ENCODE measurements at places on chromosomes 6 and 20. TPM values are rescaled to one million over a fixed set of nuclear protein-coding genes. Genes with fewer than 3 reads are reported as not detected.

DNA sequence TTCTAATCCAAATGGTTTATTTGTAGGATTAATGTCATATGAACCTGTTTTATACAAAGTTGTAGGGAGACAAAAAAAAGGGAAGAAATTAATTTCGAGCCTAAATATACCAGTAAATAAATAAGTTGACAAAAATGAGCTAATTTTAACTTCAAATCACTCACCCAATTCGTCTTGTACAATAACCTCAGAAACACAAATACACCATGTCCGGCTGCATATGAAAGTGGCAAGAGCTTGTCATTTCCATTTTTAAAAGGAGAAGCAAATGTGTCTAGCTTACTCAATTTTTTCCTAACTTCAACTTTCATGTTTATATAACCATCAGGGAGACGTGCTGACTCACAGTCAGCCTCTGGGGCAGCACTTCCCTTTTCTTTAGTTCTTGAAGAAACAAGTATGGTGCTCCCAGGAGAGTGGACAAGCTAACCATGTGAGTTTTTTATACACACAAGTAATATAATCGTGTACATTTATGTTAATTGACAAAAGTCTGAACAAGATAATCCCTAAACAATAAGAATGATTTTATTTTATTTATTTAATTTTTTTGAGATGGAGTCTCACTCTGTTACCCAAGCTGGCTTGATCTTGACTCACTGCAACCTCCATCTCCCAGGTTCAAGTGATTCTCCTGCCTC is 55.5 kb upstream of the SGK1 start:
- DNase-seq: no peak

DNA sequence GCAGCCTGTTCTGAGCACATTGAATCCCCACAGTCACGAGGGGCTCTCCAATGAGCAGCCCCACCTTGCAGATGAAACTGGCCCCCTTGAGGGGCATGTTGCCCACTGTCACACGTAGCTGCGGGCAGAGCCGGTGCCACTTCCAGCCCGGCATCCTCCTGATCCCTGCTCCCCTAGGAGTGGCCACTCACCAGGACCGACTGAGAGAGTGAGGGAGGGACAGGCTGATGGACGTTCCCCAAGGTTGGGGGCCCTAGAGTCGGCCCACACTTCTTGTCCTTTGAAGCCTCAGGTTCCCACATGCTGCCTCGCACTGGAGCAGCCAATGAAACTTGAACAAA is 10.5 kb downstream of the ENTPD6 start:
- DNase-seq: no peak

DNA sequence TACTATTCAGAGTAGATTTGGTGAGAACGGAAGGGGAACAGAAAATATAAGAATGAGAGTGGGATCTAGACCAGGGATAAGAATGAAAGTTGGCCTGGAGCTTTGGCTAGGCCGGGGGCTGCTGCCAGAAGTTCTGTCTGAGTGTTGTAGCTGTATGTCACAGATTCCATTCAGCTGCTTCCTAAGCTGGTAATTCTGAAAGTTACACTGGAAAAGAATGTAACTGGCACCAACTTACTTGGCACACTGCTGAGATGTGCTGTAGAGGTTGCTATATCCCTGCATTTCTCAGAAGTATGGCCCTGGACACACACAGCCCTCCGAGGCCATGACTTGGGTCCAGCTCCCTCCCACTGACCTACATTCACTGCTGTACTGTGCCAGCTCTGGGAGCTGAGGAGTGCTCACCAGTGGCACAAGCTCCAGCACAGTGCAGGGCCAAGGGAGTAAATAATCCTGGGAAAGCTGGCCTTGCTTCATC is 25.8 kb upstream of the TMEM217 start:
- DNase-seq: peak; percentile 72

DNA sequence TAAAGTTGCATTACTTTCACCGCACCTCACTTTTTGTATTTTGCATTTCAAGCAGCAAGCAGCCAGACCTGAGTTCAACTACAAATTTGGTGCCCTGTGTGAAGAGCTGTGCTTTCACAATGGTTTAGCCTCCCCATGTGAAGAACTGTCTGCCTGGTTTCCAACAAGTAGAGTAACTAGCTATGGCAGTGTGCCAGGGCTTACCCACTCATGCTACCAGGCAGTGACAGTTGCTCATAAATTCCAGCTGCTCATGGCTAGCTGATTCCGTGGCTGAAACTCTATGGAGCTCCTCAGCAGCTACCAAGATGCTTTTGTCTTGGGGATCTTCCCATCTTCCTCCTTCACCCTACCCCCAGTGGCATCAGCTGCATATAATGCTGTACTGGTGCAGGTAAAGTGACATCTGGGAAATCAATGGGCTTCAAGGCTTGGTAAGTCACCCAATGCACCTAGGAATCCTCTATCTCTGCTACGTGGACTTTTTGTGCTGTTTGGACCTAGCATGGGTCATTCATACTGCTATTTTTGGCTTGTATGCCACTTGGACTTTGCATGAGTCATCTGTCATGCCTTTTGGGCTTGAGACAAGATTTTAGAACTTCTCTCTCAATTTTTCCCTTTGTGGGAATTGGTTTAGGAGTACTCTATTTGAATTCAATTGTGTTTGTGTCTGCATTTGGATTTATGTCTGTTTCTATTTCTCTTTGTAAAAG is 176.5 kb upstream of the GJE1 start:
- peak; percentile 4 for DNase-seq

DNA sequence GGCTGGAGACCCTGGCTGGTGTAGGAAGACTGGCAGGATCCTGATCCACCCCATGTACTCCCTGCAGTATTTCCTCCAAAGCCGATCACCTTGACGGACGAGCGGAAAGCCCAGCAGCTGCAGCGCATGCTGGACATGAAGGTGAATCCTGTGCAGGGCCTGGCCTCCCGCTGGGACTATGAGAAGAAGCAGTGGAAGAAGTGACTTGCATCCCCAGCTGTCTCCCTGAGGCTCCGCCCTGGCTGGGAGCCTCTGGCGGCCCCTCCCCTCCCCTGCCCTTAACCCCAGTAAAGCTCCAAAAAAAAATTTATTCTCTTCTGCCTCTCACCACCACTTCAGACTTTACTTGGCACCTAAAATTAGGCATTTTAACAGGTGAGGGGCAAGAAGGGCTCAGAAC is 7.0 kb downstream of the COX4I2 start:
- DNase-seq: no peak

GRCh38 chr6:111445861-111446267 is 37.2 kb downstream of the REV3L start:
- DNase-seq: no peak

- DNase-seq: no peak
Measured at GRCh38 chr6:157170535-157170934, 152.8 kb downstream of the TMEM242 start.

GRCh38 chr20:16378122-16378521 is 195.1 kb downstream of the KIF16B start:
- no peak for DNase-seq

DNA sequence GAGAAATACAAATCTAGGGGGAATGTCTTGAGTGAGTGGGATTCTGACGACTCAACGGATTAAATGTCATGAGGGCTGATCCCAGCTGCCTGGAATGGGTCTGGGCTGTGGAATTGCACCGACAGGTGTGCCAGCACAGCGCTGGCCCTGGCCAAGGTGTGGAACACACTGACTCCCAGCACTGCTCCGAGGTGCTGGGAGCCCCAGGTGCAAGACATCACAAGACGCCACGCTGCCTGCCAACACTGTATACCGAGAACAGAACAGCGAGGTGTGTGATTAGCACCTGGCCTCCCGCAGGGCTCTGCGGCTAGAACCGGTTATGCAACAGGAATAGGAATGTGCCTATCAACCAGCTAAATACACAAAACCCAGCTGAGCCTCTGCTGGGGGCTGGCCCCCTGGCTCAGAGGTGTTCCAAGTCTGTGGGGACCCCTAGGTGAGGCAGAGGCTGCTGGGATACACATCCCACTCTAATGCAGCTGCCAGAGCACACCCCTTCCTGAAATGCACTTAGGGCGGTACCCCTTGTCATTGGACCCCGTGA is 24.8 kb upstream of the APMAP start:
- no peak for DNase-seq

- no peak for DNase-seq
Measured at GRCh38 chr6:117174835-117175360, 90.5 kb upstream of the VGLL2 start.

GRCh38 chr20:19070026-19070425 is 142.4 kb upstream of the SLC24A3 start:
- DNase-seq: no peak

DNA sequence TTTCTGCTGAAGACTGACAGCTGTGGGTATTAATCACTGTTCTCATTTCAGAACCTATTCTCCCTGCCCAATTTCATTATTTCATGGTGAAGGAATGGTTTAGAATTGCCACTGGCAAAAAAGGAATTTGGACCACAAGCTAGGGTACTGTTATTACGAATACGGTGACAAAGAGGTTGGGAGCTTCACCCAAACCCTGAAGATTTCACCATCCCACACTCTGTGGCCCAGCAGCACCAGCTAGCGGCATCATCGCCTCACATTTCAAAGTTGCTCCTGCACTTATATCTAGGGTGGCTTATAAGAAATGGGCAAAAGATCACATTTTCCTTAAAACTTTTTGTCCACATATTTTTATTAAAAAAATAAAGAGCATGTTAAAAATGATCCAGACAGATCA is 236.1 kb downstream of the SYNDIG1 start:
- no peak for DNase-seq

DNA sequence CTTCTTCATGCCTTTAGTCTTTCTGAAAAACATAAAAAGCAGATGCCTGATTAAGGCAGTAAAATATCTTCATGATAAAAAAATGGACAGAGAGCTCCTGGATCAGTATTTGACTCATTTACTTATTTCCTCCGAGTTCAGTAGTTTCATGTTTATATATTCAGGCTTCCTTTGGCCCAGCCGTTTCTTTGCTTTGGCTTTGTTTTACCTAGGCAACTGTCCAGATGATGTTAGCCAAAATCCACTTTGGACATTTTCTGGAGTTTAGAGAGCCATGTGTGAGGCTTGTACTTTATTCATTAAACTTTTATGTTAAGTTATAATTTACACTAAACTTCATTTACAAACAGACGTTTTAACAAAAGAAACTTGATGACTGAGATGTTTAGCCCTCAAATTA is 307.1 kb upstream of the RSPO3 start:
- DNase-seq: no peak

DNA sequence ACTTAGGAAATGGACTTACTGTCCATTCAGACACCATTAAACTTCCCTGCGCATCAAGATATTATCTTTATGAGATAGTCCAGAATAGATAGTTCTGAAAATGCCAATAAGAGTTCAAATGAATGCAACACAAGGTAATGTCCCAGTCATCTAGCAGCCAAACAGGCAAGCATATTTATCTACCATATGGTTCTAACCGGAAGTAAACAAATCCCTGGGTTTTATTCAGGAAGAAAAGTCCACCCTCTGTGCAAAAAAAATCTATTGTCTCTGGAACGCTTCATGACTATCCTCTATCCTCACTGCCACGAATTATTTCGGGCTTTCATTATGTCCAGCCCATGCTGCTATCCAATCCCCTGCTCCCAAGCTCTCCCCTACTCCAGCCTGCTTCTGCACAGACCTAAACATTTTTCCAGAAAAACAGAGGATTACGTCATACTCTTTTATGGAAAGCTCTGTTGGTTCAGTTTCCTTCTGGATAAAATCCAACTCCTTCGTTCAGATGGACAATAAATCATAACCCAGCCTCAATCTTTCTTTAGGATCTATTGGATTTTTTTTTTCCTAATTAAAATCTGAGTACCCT is 11.4 kb downstream of the PPIL6 start:
- no peak for DNase-seq

DNA sequence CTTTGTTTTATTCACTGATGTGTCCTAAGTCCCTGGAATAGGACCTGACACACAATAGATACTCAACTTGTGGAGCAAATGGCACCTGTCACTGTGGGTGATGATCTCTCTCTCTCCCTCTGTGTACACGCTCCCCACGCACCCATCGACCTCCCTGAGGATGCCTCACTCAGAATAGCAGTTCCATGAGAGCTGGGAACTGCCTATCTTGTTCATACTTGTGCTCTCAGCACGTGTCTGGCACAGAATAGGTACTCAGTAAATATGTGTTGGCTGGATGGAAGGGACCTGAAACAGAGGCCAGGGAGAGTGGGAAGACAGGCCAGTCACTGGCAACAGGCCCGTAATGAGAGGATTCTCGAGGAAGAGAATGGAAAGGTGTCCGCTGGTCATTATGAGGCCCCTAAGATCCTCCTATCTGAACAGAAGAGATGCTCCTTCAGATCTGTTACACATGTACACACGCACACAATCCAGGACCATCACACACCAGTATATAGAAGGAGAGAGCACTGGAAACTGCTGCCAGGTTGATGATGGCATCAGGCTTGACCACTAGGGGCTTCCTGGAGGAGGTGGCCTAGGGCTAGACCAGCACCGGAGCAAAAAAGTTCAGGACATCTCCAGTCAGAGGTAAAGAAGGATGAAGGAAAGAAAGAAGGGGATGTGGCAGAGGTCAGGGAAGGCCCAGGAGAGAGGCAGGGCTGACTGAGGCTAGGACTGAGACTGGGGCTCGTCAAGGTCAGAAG is 30.9 kb downstream of the VEGFA start:
- DNase-seq: no peak

- DNase-seq: no peak
Measured at GRCh38 chr6:14359438-14359837, 241.9 kb downstream of the CD83 start.

DNA sequence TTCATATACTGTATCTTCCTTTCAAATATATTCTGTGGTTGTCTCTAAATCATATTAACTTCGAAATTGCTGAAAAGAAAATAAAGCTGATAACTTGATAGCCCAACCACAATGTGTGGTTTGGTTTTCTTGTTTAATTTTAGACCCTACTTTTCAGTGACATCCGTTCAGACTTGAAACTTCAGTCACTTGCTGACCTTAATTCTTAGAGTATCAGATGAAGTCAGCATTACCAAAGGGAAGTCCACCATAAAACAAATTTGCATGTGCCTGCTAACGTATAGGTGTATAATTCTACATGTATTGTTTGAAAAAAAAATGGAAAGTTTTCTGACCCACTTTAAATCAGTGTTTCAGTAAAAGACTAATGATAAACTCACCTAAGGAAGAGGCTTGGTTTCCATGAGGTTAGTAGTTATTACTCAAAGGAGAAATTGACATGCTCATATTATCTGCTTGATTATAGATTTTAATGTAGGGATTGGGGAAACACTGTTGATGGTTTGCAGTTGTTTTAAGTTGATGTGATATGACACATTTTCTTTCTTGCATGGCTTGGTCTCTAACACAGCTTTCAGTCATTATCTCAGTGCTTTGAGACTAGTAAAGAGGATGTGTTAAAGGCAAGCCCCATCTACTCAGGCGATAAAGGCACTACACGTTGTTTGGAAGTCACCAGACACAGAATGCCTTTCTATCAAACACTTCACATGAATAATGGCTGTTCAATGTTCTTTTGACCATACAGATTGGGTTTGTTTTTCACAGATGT is 5.2 kb upstream of the IL17A start:
- no peak for DNase-seq

- no peak for DNase-seq
Measured at GRCh38 chr6:14799928-14800327, 445.9 kb upstream of the JARID2 start.

The SOX18 gene
- total RNA-seq: 38.4 TPM

The FOXS1 gene
- total RNA-seq: 0.89 TPM

The IRF4 gene
- 0.68 TPM for total RNA-seq

The REM1 gene
- 2.4 TPM for total RNA-seq

The ECT2L gene
- 1.1 TPM for total RNA-seq

The SLC22A16 gene
- 0.32 TPM for total RNA-seq

The CCN5 gene
- total RNA-seq: 13.6 TPM

The ZC2HC1B gene
- not detected for total RNA-seq
